ENCODE measurements at places on chromosomes 1 and 21.

GRCh38 chr1:222167111-222167510, 380.8 kb downstream of the HHIPL2 start:
- peak; percentile 69 for DNase-seq

- no peak for DNase-seq
Measured at GRCh38 chr1:26994020-26994786, 711 bp downstream of the TRNP1 start.

DNA sequence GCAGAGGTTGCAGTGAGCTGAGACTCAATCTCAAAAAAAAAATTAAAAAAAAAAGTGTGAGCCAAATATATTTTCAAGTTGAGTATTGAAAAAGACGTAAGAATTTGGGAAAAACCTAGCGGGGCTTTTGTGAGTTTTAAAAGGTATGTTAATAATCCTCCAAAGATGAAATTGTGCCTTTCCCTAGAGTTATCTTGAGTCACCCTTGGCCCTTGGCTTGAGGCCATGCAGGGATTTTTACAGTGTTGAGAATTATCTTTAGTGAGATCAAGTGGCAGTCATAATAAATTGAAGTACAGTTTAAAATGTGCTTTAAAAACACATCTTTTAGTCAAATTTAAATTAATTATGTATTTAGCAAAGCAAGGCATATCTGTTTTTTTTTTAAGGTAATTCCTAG, 32.7 kb downstream of the PPP2R5A start:
- no peak for DNase-seq

DNA sequence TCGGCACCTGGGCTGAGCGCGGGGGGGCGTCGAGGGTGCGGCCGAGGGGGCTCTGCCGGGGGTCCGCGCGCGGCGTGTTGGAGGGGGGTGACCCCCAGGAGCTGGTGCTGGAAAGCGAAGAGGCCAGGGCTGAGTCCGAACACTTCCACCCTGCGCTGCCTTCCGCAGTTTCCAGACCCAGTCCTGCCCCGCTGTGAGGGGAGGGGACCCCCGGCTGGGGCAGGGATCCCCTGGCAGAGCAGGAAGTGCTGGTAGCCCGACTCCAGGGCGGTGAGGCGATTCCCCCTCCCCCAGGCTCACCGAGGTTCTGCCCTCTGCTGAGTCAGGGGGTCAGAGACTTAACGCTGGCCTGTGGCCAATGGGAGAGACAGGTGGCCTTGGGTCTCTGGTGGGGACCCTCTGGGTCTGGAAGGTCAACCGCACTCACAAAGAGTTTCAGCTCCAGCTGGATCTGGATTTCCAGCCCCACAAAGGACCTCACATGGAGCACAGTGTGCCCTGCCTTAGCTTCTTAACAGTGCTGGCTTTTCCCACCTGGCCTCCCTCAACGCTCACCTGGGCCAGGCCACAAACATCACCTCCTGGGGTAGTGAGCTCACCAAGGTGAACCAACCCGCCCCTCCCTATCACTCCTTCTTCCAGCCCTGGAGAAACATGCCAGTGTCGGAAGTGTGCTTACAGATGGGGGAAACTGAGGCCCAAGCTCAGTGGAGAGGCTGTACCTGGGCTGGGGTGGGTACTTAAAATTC, 39.8 kb upstream of the SYNC start:
- no peak for DNase-seq

All from BJ (cell line).